Left lung (tissue), 14 donors: ENCODE measurements at places on chromosomes 3 and 15.
A peak's percentile ranks its signal among the peaks of the same experiment; 100 is the strongest.

- no peaks in the 10 kb centered on the region for H3K4me1 ChIP-seq
- H3K27ac ChIP-seq = no peak overlapping the region
- no peaks in the 10 kb centered on the region for H3K36me3 ChIP-seq
- no peaks in the 10 kb centered on the region for H3K27me3 ChIP-seq
Observed at GRCh38 chr3:88984832-88985231, 122.6 kb upstream of the EPHA3 start.

- H3K27me3 ChIP-seq = no peaks in the 10 kb centered on the region
- H3K4me1 ChIP-seq = no peaks in the 10 kb centered on the region
- H3K4me3 ChIP-seq = no peak overlapping the region
Observed at GRCh38 chr3:39334205-39334604, 4.7 kb downstream of the CCR8 start.

GRCh38 chr3:45210308-45211041 lies 15.6 kb downstream of the TMEM158 start:
- peaks cover 14% of the 10 kb centered on the region for H3K4me1 ChIP-seq
- no peaks in the 10 kb centered on the region for H3K27me3 ChIP-seq
- DNase-seq = peak; percentile 96
- no peaks in the 10 kb centered on the region for H3K36me3 ChIP-seq
- no peak overlapping the region for H3K27ac ChIP-seq
- no peak overlapping the region for H3K4me3 ChIP-seq

DNA sequence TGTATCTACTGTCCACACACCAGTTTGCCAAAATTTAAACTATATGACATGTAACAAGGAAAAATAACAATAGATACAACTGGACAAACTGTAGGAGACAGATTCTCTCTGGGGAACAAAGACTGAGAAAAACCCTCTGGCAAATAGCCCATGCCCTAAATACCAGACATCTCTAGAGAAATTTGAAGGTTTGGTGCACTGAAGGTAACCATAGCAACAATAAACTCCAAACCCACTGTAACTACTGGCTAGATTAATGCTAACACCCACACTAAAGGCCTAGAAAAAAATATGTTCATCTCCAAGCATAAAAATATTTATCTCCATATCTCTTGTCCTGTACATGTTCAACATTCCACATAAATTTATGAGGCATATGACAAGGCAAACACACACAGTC lies 267.1 kb downstream of the STXBP5L start:
- H3K27me3 ChIP-seq = no peaks in the 10 kb centered on the region
- no peak for DNase-seq
- H3K27ac ChIP-seq = no peak overlapping the region
- H3K4me1 ChIP-seq = no peaks in the 10 kb centered on the region
- no peaks in the 10 kb centered on the region for H3K36me3 ChIP-seq
- H3K4me3 ChIP-seq = no peak overlapping the region

GRCh38 chr15:70636540-70637165 lies 126.7 kb downstream of the UACA start:
- H3K4me3 ChIP-seq = no peak overlapping the region
- no peaks in the 10 kb centered on the region for H3K27me3 ChIP-seq
- H3K36me3 ChIP-seq = no peaks in the 10 kb centered on the region
- no peak overlapping the region for H3K27ac ChIP-seq
- no peaks in the 10 kb centered on the region for H3K4me1 ChIP-seq
- DNase-seq = peak; percentile 61

GRCh38 chr3:172332256-172333041 lies 115.8 kb downstream of the GHSR start:
- no peak overlapping the region for H3K27ac ChIP-seq
- peaks cover 99% of the 10 kb centered on the region for H3K36me3 ChIP-seq
- DNase-seq = peak; percentile 46

- H3K27ac ChIP-seq = no peak overlapping the region
- H3K36me3 ChIP-seq = no peaks in the 10 kb centered on the region
Observed at GRCh38 chr3:81927811-81928210, 166.4 kb upstream of the GBE1 start.
